Breast epithelium (tissue), 4 donors: ENCODE measurements at places on chromosomes 7 and 10. TPM values are rescaled to one million over a fixed set of nuclear protein-coding genes. Genes with fewer than 3 reads are reported as not detected.

BTAF1 gene
- total RNA-seq, result 51.2 TPM

IMMP2L gene
- 30.8 TPM for total RNA-seq

DNA sequence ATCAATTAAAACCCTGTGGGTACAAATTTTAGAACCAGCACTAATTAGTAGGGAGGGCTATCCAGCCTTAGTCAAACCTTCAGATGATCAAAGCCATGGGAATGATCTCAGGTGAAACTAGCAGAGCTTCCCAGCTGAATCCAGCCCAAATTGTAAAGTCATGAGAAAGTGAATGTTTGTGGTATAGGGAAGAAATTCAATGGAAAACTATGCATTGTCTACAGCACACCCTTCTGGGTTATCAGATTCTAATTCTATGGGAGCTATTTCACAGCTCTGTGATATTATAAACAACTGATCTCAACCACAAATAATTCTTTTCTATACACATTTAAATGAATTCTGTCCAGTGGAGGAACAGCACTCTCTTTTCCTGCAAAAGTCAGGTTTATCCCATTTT is 24.6 kb upstream of the BMPER start:
- H3K4me3 ChIP-seq, result no peak overlapping the region
- no peaks in the 10 kb centered on the region for H3K4me1 ChIP-seq
- DNase-seq, result no peak

VWDE gene
- 17.0 TPM for total RNA-seq

DNA sequence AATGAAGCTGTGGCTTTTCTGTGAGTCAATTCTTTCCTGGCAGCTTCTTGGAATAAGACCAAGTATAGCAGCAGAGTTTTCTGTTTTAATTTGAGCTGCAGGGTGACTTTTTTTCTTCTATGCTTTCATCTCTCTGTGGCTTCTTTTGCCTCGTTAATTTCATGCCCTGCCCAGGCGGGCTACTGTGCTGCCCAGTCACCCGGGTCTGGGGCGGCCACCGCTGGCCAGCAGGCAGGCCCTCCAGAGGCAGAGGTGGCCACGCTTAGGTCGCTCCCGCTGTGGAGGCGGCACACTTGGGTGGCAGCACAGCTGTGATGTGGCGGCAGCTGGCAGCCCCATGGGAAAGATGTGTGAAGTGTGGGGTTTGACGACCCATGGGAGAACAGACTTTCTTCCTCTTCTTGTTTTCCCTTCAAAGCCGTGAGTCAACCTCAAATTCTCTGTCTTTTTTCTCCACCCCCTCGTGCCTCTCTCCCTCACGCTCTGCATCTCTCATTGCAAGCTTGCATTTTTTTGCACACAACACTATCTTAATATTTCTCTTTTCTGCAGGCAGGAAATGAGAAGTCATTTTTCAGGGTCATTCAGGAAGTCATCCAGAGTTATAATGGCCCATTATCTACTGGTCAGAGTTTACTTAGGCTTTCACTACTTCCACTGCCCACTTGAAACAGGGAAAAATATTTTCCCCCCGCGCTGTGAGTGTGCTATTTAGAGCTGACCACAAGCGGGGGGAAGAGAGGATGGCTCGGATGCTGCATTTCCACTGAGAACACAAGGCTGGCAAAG is 67.8 kb downstream of the EGFR start:
- H3K4me3 ChIP-seq, result no peak overlapping the region
- no peak for DNase-seq
- peaks cover 3% of the 10 kb centered on the region for H3K4me1 ChIP-seq
- no peaks in the 10 kb centered on the region for H3K27me3 ChIP-seq
- H3K27ac ChIP-seq, result peak overlapping the region; percentile 79
- no peaks in the 10 kb centered on the region for H3K36me3 ChIP-seq

UROS gene
- 31.5 TPM for total RNA-seq

DNA sequence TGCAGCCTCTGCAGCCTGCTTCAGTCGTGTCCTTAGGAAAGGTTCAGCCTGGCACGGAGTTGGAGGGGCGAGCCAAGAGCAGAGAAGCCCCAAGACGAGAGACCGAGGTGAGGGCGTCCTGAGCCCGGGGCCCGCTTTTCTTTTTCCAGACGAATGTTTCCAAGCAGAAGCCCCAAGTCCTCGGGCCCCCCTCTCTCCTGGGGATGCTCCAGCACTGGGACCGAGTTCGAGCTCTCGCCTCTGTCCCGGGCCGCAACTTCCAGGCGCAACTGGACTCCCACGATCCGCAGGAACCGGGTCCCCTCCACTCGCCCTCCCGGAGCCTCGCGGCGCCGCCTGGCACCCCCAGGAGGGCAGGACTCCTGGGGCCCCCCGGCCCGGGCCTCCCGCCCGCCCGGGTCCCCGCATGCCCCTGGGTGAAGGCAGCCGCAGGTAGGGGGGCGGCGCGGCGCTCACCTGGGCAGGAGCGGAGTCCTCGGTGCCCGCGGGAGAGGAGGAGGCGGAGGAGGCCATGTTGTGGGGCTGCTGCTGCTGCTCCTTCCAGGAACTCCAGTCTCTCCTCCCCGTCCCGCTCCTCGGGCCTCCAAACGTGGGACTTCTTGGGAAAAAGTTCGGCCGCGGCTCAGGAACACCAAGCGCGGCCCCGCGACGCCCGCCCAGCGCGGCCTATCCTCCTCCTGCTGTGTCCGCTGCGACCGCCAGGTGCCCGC is 45.3 kb upstream of the CDK1 start:
- no peaks in the 10 kb centered on the region for H3K36me3 ChIP-seq
- DNase-seq, result peak; percentile 44
- peak overlapping the region; percentile 90 for H3K27ac ChIP-seq

CCSER2 gene
- total RNA-seq, result 61.2 TPM

- no peaks in the 10 kb centered on the region for H3K36me3 ChIP-seq
- H3K27ac ChIP-seq, result no peak overlapping the region
- DNase-seq, result no peak
- H3K27me3 ChIP-seq, result peaks cover 5% of the 10 kb centered on the region
These were observed 35.8 kb upstream of the LYZL1 start for GRCh38 chr10:29252811-29253689.

C10orf71 gene
- total RNA-seq, result not detected

PAPOLB gene
- total RNA-seq, result 0.48 TPM

DNA sequence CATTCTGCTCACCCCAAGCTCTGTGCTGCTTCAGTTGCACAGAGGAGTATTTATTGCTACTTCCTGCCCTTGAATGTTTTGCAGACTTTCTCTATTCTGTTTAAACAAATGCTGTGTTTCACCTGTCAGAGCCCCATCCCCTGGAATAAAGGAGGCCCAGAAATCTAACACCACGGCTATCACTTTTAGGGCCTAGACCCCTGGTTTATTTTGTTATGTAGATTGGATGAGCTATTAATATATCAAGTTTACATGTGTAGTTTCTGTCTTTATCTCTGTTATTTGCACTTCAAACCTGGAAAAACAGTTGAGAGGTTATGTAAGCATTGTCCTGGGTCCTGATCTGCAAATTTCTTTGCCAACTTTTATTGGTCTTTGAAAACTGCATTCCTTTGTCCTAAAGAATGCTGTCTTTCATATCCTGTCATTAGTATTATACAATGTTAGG is 630.1 kb downstream of the PARD3 start:
- H3K27me3 ChIP-seq, result no peaks in the 10 kb centered on the region
- H3K4me3 ChIP-seq, result no peak overlapping the region
- H3K4me1 ChIP-seq, result peaks cover 7% of the 10 kb centered on the region
- DNase-seq, result no peak
- H3K27ac ChIP-seq, result no peak overlapping the region

PIK3AP1 gene
- total RNA-seq, result 9.8 TPM

DNA sequence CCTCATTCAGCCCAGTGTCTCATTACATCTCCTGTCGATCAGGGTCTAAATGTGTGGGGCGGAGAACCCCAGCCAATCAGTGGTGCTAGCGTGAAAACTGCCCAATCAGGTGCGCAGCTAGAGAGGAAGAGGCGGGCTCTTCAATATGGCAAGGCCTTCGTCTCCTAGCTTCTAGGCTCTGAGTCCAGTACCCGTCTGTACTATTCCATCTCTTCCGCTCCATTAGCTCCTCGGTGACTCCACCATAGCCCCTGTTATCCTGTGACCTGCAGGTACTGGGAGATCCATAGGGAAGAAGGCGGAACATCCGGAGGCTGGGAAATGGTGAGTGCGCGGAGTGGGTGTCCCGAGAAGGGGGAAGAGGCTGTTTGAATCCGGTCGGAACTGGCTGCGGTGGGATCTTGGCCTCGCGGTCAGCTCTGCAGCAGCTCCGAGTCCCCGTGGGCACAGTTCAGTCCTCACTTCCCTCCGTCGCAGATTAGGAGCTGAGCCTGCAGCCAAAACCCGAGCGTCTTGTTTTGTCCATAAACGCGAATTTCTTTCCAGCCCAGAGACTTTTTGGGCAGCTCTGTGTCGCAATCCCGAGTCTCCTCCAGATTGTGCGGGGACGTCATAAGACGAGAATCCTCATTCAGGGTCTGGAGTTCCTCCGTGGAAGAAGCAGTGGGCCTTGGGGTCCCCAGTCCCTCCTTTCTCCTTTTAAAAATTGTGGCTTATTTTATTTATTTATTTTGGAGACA is at the start of gene ZNF727:
Gene ZNF727 (plus strand): TSS at position 134 of the 740 bp plus-strand sequence. CDS start 188 bp downstream, at position 322.
- peak within 1 kb of the TSS; percentile 67 for H3K4me3 ChIP-seq
- peaks cover 6% of the 10 kb centered on the region for H3K4me1 ChIP-seq
- no peaks in the 10 kb centered on the region for H3K27me3 ChIP-seq
- H3K36me3 ChIP-seq, result no peaks in the 10 kb centered on the region
- peak within 1 kb of the TSS; percentile 79 for H3K27ac ChIP-seq

DNA sequence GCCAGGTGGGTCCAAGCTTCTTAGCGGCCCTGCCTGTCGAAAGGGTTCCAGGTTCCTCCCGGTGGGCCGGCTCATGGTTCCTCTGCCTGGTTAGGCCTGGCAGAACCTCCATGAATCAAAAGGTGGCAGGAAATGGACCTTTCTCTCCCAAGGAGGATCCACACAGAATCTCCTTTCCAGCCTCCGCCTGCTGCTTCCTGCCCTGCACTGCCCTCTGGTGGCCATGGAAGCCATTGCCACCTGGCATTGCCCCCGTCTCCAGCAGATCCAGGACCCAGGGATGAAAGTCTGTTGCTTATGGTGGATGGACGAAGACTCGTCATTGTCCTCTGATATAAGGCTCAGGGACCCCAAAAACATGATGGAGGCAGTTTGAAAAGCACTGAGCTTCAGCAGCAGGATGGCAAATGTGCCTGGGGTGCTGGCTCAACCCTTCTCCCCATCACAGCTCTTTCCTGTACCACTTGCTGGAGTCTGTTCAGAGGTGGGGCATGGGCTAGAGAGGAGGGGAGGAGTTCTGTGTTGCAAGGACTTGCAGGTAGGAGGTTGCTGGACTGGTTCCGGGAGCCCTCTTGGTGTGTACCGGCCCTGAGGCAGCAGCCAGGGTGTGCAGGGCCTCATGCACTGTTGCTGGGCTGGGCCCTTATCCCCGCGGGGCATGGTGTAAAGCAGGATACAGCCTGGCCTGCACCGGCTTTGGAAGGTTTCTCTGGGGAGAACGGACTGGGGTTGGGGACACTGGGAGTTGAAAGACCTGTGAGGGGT is 11.3 kb upstream of the INMT start:
- H3K27ac ChIP-seq, result no peak overlapping the region
- H3K4me1 ChIP-seq, result no peaks in the 10 kb centered on the region
- H3K36me3 ChIP-seq, result no peaks in the 10 kb centered on the region
- DNase-seq, result peak; percentile 73
- H3K27me3 ChIP-seq, result no peaks in the 10 kb centered on the region

FOXI2 gene
- not detected for total RNA-seq

- no peaks in the 10 kb centered on the region for H3K36me3 ChIP-seq
- H3K4me1 ChIP-seq, result no peaks in the 10 kb centered on the region
- H3K27ac ChIP-seq, result no peak overlapping the region
- no peak overlapping the region for H3K4me3 ChIP-seq
These were observed 42.7 kb downstream of the TMEM26 start for GRCh38 chr10:61410353-61411070.

DNA sequence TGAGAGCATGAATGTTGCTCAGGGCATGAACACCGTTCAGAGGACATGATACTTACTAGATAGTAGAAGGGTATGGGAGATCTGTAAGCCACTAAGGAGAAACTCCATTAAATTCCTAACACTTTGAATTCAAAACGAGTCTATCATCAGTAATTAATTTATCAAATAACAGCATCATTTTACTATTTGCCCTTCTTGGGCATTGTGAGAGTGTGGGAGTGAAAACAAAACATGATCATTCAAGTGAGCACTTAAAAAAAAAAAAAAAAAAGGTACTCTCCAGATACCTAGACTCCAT is 20.5 kb upstream of the ASB15 start:
- no peaks in the 10 kb centered on the region for H3K27me3 ChIP-seq
- DNase-seq, result no peak
- no peak overlapping the region for H3K27ac ChIP-seq
- H3K4me1 ChIP-seq, result no peaks in the 10 kb centered on the region
- H3K4me3 ChIP-seq, result no peak overlapping the region

DNA sequence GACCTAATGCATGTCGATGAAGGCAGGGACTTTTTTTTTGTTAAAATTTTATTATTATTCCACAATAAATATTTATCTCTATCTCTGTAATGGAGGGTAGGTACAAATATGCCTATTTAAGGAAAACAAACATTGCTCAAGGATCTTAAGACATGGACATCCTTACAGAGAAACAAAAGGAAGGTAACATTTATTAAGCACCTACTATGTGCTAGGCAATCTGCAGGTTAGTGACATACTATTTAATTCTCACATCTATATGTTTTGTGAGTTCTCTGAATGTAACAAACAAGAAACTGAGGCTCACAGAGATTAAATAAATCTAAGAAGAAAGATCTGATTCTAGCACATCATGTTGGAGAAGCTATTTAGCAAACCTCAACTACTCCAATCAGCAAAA is 32.1 kb downstream of the LMOD2 start:
- no peak overlapping the region for H3K27ac ChIP-seq
- H3K4me3 ChIP-seq, result no peak overlapping the region
- H3K36me3 ChIP-seq, result no peaks in the 10 kb centered on the region
- no peaks in the 10 kb centered on the region for H3K4me1 ChIP-seq

GRCh38 chr10:132020456-132020855 is 38.7 kb upstream of the BNIP3 start:
- no peaks in the 10 kb centered on the region for H3K36me3 ChIP-seq
- no peak overlapping the region for H3K27ac ChIP-seq
- no peaks in the 10 kb centered on the region for H3K4me1 ChIP-seq
- H3K27me3 ChIP-seq, result no peaks in the 10 kb centered on the region

DNA sequence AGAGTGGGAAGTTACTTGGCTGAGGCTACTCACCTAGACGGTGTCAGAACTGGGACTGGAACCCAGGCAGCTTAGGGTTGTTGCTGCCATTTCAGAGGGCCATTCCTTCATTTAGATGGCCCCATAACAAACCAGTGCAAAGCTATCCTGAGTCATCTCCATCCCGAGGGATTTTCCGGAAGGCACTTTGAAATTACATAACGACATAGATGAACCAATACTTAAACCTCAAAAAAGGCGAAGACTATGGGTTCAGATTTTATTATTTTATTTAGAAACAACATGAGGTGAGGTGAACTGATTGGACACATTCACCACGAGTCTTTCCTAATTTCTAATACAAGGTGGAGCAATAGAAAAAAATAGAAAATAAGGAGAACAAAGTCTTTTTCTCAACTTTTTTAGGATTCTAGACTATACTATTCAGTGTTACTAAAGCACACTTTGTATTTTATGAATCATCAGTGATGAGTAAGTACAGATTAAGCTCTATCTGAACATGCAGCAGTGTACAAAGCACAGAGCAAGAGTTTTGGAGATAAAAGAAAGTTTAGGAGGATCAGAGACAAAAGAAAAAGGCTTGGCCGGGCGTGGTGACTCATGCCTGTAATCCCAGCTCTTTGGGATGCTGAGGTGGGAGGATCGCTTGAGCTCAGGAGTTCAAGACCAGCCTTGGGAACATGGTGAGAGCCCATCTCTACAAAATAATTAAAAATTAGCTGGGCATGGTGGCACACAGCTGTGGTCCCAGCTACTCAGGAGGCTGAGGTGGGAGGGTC is 79.5 kb upstream of the SVIL start:
- no peak for DNase-seq
- H3K36me3 ChIP-seq, result no peaks in the 10 kb centered on the region
- H3K27me3 ChIP-seq, result no peaks in the 10 kb centered on the region
- no peak overlapping the region for H3K27ac ChIP-seq

CYP26C1 gene
- not detected for total RNA-seq

SPDYE16 gene
- total RNA-seq, result not detected

BBS9 gene
- total RNA-seq, result 43.6 TPM
